ENCODE measurements at places on chromosomes 3 and 15.

DNA sequence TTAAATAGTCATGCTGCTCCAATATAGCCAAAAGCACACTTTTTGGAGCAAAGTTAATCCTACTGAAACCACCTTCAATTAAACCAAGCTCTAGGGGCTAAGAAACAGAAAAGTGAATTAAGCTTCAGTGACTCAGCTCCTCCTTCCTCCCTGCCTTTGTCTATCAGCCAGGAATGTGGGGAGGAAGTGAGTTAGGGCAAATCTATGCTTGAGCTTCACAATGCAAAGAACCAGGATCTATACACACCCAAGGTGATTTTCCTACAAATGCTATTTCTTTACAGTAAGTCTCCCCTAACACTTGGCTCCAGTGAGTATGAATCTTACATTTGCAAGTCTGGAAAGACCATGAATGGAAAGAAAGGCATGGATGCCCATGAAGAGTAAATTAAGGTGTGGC lies 212.1 kb downstream of the P3H2 start:
- no peak for DNase-seq

DNA sequence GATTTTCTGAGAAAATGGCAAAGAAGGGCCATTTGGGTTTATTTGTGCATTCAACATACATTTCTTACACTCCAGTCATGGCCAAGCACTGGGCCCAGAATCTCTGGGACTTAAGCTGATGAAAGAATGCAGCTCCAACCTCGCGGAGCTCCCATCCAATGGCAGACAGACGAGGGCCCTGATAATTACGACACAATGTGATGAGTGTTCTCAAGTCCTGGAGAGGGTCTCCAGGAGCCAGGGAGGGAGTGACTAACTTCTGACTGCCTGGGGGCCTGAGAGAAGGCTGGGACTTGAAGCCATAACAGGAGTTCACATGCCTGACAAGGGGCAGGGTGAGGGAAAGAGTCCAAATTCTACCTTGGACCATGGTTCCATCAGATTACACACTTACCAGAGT lies 42.6 kb upstream of the BNC1 start:
- DNase-seq, result no peak

- no peak for DNase-seq
These were observed 97.1 kb downstream of the STRIT1 start for GRCh38 chr3:155196131-155197021.

GRCh38 chr3:19539518-19540392 lies 391.4 kb downstream of the KCNH8 start:
- no peak for DNase-seq

DNA sequence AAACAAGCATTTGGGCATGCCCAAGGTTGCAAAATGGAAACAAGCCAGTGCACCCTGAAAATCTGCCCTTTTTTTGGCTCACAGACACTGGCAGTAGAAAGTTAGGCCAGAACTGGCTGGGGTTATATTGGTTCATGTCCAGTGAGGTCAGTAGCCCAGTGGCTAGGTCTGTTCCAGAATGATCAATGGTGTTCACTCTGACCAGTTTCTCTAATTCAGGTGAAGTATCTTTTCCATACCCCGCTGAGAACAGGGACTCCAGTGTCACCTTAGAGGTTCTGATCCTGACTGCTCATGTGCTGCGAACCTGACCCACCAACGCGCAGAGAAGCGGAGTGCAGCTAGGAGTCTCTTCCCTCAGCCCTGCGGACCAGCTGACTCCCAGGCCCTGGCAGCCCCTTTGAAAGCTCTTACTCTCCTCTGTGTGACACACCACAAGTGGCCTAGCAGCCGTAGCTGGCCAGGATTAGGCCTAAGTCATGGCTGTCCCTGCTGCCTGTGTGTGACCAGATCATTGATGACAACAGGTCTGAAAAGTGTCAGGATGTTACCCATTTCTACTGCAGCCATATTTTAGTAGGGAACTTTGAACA lies 123.5 kb downstream of the GHSR start:
- no peak for DNase-seq

GRCh38 chr3:168062679-168063078 lies 33.0 kb downstream of the GOLIM4 start:
- no peak for DNase-seq

DNA sequence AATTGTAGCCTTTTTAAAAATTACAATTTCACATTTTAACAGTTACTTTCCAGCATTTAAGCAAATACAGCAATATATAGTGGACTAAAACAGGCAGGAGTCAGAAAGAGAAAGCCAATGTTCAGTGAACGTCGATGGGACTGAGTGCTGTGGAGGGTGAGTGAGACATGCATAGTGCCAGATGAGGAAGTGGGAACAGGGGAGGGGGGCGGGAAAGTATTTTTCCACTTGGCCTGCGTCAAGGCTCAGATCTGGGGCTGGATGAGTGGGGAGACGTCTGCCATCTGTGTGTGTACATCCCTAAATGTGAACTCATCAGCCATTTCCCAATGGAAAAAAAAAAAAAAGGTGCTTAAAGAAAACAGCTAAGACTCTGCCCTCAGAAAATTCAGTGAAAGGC lies 19.2 kb upstream of the RAD18 start:
- no peak for DNase-seq
